Motor neuron (in vitro differentiated cells): ENCODE measurements at places on chromosomes 11 and 22.

DNA sequence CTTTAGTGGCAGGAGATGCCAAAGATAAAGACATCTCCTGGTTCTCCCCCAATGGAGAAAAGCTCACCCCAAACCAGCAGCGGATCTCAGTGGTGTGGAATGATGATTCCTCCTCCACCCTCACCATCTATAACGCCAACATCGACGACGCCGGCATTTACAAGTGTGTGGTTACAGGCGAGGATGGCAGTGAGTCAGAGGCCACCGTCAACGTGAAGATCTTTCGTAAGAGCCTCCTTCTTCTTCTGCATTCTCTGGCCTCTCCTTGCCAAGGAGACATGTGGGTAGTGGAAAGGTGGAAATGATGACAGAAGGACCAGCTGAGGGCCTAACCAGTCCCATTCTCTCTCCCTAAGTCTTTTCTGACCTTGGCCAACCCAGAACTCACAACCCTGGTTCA lies 110.1 kb upstream of the TTC12 start:
- ATAC-seq, result no peak

DNA sequence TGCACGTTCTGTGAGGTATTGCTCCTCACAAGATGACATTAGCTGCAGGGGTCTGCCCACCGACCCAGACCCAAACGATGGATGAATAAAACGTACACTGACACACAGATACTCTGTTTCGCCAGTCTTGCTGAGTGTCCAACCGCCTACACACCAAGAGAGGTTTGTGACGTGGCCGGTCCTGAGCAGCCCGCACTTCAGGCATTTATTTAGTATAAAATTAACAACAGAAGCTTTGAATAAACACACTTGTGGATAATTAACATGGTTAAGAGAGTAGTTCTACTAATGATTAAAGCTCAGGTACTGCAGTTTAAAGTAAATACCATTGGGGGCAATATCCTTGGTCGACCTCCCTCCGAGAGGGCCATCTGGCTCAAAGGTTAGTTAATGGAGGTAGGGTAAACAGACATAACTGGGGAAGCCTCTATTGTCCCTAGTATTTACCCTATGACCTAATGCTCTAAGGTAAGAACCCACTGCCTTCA lies 75.7 kb downstream of the CCDC83 start:
- no peak for ATAC-seq

DNA sequence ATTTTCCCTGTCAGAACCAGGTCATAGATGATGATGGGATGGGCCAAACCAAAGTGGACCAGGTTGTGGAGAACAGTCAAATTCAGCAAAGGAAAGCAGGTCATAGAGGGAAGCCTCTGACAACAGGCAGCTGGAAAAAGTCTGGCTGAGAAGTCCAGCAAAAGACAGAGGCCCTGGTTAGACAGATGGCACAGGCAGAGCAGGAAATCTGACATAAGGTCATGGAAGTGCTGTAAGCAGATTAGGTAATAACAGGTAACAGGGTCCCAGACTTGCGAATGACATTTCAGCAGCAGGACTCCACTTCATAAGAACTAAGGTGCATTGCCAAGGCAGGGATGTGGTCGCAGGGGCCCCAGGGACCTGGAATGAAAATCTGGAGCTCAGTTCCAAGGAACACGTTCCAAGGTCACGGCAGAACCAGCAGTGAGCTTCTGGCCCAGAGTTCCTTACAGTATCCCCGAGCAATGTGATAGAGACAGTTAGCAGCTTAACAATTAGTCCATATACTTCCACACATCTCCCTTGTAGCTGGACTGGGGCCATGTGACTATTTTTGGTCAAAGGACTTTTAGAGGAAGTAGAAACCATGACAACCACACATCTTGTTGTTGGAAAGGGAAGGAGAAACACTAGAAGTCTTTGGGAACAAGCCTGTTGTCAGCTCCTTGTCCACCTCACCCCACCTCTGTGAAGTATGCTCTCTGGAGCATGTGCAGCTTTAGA lies 75.4 kb downstream of the ME3 start:
- no peak for ATAC-seq

GRCh38 chr11:62882788-62883501 lies 2.2 kb downstream of the SLC3A2 start:
- no peak for ATAC-seq

DNA sequence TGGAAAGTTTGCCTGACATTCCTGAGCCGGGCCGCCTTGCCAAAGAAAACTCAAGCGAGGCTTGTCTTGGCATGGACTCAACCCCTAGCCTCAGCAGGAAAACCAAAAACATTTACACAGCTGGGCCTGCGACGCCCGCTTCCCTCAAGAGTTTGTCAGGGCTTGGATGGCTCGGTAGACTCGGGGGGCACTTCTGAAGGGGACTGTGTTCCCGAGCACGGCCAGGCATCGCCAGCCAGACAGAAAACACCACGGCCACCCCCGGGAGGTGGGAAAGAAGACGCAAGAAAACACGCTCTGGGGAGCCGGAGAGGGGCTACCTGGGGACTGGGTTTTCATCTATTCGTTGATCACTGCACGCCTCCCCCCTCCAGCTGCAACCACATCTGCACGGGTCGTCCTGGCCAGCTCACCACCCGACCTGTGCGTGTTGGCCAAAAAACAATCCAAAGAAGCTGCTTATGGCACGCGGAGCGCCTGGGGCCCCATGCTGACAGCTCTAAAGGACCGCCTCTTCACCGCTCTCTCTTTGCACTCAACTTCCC lies 380.7 kb downstream of the MN1 start:
- no peak for ATAC-seq

- peak; percentile 11 for ATAC-seq
These were observed 723 bp upstream of the SCUBE1 start for GRCh38 chr22:43343670-43344519.

DNA sequence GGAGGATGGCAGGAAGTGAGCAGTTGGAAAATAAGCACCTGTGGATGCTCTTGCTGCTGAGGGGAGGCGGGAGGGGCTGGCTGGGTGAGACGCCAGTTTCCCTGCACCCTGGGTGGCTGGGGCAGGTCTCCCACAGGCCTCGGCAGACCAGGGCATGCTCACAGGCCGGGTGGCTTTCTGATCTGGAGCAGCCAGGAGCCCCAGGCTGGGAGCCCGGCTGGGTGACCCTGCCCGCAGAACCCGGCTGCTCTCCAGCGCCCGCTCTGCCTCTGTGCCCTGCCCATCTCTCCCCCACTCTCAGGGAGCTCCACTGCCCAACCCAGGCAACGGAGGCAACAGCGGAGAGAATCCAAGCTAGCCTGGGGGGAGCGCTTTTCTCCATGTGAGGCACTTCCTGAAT lies 24.6 kb downstream of the DCPS start:
- ATAC-seq, result no peak

DNA sequence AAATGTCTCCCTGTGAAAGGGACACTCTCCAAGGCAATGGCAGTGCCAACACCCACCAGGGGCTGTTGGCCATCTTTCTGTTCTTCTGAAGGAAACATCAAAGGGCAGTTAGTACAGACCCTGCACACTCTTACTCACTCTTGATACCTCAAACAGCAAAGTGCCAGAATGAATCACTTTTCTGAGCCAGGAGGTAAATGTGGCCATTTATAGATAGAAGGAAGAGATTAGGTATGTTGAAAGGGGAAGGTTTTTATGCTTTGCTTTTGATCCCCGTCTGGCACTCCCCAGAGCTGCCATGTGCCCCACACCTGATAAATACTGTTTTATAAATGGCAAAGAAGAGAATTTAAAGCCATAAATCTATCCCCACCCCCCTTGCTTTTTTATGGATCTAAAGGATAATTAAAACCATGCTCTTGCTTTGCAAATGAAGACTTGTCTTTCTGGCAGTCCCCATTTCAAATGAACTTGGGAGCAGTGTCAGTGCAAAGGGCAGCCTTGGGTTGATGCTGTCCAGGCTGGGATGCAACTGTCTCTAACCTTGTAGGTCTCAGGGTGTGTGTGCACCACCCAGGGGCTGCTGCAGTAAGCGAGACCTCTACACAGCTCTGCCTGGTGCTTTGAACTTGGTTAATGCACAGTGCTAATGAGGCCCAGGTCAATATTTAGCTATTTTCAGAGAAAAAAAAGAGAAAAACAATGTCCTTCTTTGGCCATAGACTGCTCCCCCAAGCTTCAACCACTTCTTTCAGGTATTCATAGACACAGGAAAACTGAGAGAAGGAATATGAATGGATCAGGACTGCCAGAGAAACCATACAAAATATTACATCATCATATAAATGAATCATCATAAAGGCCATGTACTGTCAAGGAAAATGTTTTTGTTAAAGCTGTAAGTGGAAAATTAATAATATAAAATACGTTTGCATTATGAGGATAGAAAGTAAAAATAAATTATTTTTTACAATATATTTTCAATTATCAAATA lies 207.5 kb downstream of the ETS1 start:
- no peak for ATAC-seq

- no peak for ATAC-seq
These were observed 5.0 kb downstream of the PHLDB1 start for GRCh38 chr11:118612378-118612777.

- ATAC-seq, result no peak
These were observed 18.1 kb downstream of the CHST1 start for GRCh38 chr11:45647329-45647728.

DNA sequence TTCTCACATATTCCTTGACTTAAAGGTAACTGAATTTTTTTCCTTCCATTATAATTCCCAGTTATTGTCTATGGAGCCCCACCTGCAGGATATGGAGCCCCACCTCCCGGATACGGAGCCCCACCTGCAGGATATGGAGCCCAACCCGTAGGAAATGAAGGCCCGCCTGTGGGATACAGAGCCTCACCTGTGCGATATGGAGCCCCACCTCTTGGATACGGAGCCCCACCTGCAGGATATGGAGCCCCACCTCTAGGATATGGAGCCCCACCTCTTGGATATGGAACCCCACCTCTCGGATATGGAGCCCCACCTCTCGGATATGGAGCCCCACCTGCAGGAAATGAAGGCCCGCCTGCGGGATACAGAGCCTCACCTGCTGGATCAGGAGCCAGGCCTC lies 28.1 kb downstream of the WBP2NL start:
- no peak for ATAC-seq

- ATAC-seq, result no peak
These were observed 517.3 kb downstream of the TBC1D22A start for GRCh38 chr22:47279746-47280145.

- ATAC-seq, result no peak
These were observed 1297.3 kb downstream of the JRKL start for GRCh38 chr11:97687111-97687510.

DNA sequence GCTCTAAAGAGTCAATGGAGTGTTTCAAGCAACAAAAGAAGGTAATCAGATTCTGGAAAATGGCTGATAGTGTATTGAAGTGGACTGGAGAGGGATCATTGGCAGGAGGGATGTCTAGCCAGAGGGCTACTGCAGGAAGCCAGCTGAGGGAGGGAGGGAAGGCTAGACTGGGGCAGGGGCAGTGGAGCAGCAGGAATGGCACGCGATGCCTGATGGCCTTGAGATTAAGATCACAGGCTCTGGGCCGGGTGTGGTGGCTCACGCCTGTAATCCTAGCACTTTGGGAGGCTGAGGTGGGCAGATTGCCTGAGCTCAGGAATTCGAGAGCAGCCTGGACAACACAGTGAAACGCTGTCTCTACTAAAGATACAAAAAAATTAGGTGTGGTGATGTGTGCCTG lies 47.5 kb upstream of the PRDM11 start:
- ATAC-seq, result no peak

DNA sequence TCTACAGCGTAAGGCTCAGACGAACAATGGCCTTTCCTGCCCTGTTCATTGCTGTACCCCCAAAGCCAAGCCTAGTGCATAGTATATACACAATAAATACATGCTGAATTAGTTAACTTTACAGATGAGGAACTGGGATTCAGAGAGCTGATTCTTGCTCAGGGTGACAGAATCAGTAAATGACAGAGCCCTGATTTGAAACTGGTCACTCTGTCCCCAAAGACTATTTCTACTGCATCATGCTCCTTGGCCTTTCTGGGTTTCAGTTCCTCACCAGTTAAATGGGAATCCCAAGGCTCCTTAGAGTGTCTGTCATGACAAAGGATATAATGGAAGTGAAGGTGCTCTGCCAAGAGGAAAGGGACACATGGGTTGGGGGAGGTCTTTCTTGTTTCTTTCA lies 50.5 kb upstream of the TSKU start:
- ATAC-seq, result no peak

DNA sequence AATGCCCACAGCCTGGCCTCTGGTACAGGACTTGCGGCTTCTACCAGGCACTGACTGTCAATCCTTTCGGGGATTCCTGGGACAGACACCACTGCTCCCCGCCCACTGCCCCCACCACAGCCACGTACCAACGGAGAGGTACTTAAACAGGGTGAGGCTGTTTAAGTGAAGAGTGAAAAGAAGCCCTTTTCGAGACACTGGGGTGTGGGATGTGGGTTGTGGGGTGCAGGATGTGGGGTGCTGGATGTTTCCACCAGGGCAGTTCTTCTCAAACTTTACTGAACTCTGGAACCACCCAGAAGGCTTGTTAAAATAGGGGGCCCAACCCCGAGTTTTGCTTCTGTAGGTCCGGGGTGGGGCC lies 34.2 kb upstream of the PRR5 start:
- peak; percentile 7 for ATAC-seq

- no peak for ATAC-seq
These were observed 14.7 kb upstream of the TUB start for GRCh38 chr11:8066036-8066910.

- ATAC-seq, result no peak
These were observed 14.0 kb downstream of the APOBEC3B start for GRCh38 chr22:38996105-38996504.

GRCh38 chr11:97296301-97296700 lies 906.5 kb downstream of the JRKL start:
- no peak for ATAC-seq

DNA sequence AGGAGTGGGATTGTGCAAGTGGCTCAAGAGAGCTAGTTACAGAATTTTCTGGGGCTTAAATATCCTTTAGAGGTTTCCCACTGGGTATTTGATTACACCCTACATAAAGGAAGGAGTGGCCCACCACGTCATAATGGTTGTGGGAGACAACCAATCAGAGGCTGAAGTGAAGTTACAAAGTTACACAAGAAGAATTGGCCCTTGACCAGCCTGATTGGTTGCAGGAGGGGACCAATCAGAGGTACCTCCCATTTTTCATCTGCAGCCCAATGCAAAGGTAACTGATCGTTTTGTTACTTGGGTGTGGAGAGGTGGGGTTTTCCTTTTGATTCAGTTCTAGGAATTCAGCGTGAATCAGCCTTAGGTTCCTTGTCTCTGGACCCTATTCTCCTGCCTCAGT lies 430.5 kb upstream of the FAT3 start:
- ATAC-seq, result no peak

DNA sequence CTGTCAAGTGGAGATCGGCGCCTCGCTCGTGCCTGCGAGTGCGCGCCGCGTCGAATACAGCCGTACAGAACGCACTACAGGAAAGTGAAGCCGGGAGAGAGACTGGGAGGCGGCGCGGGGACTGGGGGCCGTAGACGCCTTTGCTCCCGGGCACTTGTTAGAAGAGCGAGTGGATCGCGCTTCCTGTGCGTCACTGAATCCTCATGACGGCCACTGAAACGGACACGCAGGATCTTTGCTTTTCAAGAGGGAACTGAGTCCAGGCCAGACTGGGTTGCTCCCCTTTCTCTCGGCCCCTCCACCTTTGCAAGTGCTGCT lies 314 bp downstream of the RIC8A start:
- ATAC-seq, result no peak

DNA sequence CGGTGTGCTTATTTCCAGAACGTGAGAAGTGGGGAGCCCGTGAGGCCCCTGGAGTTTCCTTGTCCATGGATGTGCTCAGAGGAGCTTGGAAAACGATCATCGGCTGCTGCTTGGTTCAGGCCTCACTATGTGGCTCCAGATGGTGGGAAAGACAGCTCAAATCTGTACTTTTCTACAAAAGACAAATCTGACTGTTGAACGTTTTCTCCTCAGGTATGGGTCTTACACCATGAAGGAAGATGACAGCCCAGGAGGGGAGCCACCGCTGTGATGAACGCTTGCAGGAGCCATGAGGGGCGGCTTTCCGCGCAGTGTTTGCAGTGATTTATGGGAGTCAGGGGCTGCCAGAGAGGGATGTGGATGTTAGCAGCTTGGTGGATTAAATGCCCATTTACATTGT lies 109.4 kb upstream of the E2F8 start:
- no peak for ATAC-seq
